ENCODE measurements at places on chromosomes 5 and 9.

- DNase-seq = no peak
- peaks cover 7% of the 10 kb centered on the region for H3K4me1 ChIP-seq
- no peak overlapping the region for H3K4me3 ChIP-seq
- H3K27ac ChIP-seq = no peak overlapping the region
- no peaks in the 10 kb centered on the region for H3K27me3 ChIP-seq
Observed at GRCh38 chr5:146076028-146076427, 29.3 kb downstream of the PLAC8L1 start.

DNA sequence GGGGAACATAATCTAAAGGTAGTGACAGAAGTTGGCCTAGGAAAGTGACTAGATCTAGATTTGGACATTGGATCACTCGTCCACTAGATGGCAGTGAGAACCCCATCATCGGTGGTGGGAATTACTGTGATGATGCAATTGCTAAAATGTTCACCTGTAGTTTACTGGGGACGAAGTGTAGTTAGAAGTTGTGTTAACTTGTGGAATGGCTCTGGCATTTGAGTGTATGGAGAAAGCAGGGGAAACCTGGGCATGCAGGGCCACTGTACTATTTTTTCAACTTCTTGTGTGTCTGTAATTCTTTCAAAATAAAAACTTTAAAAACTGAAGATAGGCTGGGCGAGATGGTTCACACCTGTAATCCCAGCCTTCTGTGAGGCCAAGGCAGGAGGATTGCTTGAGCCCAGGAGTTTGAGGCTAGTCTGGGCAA, 75.5 kb downstream of the PHAX start:
- no peak overlapping the region for H3K27ac ChIP-seq
- H3K36me3 ChIP-seq = no peaks in the 10 kb centered on the region
- no peaks in the 10 kb centered on the region for H3K27me3 ChIP-seq
- DNase-seq = peak; percentile 67

DNA sequence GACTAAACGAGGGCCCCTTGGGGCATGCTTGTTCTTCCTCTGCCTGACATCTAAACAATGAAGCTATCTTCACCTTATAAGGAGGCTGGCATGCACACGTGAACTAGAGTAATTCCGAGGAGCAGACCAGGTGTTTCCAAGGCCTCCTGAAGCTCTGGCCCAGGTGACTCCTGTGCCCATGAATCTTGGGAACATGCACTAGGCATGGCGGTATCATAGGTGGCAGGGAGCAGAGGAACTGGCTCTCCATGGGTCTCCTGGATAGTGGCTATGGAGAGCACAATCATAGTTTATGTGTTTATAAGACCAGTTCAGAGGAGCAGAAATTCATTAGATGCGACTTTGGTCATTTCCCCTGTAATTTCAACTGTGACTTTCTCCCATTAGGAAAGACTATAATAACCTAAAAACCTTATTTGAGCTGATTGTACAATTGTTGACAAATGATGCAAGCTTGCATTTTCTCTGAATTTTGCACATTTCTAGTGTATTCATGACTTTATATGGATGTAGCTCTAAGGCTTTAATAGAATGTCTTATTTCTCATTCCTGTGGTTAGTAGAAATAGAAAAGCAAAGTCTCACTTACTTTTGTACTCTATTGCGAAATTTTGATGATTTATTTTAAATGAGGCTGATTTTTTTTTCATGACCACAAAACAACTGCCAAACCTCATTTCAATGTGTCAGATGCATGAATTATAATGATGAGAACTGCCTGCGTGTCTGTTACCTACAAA, 135.3 kb upstream of the RPS23 start:
- no peak for DNase-seq
- no peaks in the 10 kb centered on the region for H3K4me1 ChIP-seq
- H3K27ac ChIP-seq = peak overlapping the region; percentile 42
- no peaks in the 10 kb centered on the region for H3K27me3 ChIP-seq
- no peak overlapping the region for H3K4me3 ChIP-seq
- H3K36me3 ChIP-seq = no peaks in the 10 kb centered on the region

DNA sequence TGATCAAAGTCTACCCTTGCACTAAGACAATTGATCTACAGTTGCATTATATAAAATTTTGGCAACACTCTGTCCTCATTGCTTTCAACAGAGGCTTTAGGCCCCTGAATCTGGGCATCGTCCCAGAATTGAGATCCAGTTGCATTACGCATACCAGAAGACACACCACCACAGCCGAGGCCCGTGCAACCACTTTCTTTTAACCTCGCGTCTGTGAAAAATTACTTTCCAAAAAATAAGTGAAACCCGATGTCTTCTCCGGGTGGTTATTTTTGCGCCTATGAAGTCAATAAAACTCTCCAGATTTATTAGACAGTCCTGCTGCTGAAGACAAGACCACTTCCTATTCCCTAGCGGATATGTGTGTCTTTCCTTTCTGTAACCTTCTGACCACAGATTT, 52.1 kb upstream of the NFIB start:
- DNase-seq = no peak
- no peaks in the 10 kb centered on the region for H3K36me3 ChIP-seq

GRCh38 chr5:170228762-170229435, 3.9 kb upstream of the C5orf58 start:
- no peaks in the 10 kb centered on the region for H3K36me3 ChIP-seq
- H3K4me3 ChIP-seq = no peak overlapping the region
- no peak overlapping the region for H3K27ac ChIP-seq
- H3K27me3 ChIP-seq = no peaks in the 10 kb centered on the region
- no peaks in the 10 kb centered on the region for H3K4me1 ChIP-seq

GRCh38 chr5:140267559-140268018, 35.3 kb downstream of the PFDN1 start:
- H3K27ac ChIP-seq = no peak overlapping the region
- no peaks in the 10 kb centered on the region for H3K27me3 ChIP-seq
- no peak for DNase-seq
- no peaks in the 10 kb centered on the region for H3K4me1 ChIP-seq

DNA sequence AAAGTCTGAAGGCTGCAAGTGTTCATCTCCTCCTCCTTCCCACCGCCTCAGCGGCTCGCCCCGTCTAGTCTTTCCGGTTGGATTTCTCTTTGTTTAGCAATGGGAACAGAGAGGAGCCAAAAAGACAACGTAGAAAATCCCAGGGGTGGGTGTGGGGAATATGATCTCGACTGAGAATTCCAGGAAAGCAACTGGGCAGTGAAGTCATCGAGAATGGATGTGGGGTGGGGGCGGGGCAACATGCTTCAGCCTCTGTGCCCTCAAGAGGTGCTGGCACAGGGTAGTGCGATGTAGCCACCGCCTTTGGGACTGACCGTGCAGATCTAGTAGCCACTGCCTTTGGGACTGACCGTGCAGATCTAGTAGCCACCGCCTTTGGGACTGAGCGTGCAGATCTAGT, 12.9 kb downstream of the MSX2 start:
- H3K36me3 ChIP-seq = no peaks in the 10 kb centered on the region
- peaks cover 9% of the 10 kb centered on the region for H3K27me3 ChIP-seq
- DNase-seq = no peak
- H3K4me3 ChIP-seq = no peak overlapping the region
- no peak overlapping the region for H3K27ac ChIP-seq
- no peaks in the 10 kb centered on the region for H3K4me1 ChIP-seq

GRCh38 chr5:96332535-96333366, 100.3 kb downstream of the PCSK1 start:
- H3K4me3 ChIP-seq = no peak overlapping the region
- H3K27me3 ChIP-seq = no peaks in the 10 kb centered on the region
- peak overlapping the region; percentile 44 for H3K27ac ChIP-seq
- H3K36me3 ChIP-seq = no peaks in the 10 kb centered on the region

GRCh38 chr9:126437268-126437666, 110.6 kb downstream of the MVB12B start:
- H3K4me1 ChIP-seq = no peaks in the 10 kb centered on the region
- H3K36me3 ChIP-seq = peaks cover 3% of the 10 kb centered on the region
- DNase-seq = no peak
- H3K4me3 ChIP-seq = no peak overlapping the region
- no peaks in the 10 kb centered on the region for H3K27me3 ChIP-seq

DNA sequence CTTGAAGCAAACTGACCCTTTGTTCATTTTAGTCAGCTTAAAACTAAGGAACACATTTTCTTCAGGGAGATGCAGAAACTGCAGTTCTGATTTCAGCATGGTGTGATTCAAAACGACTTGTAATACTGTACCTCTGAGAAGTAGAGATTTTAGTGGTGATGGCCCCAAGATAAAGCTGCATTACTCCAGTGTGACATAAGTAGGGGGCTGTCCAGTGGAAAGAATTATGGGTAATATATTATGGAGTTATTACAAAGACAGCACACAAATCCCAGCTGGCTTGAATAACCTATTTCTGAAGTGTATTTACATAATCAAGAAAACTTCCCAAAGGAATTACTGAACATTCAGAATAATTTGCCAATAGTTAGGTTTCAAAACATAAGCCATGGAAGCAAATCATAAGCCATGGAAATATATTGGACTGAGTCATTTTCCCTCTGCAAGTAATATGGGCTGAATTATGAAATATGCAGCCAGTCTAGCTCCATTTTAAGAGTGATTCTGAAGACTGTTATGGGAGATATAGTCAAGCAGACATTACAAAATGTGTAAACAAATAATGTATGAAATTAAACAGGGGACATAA, 133.7 kb upstream of the FBXL17 start:
- no peak overlapping the region for H3K4me3 ChIP-seq
- no peak overlapping the region for H3K27ac ChIP-seq
- no peak for DNase-seq
- no peaks in the 10 kb centered on the region for H3K4me1 ChIP-seq

DNA sequence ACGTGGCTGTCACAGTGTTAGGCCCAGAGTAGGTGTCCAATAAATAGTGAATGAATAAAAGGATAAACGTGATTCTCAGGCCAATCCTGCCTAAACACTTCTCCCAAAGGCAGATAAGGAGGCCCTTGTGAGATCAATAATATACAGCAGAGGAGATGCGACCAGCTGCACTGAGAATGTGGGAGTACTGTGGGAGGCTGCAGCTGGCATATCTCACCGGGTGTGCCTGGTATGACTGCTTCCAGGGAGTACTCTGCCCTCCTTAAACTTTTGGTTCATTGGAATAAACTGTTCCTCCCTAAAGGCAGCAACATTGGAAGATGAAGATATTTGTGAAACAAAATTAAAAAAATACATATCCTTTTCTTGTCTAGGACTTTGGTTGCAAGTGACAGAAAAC, 57.1 kb upstream of the PTPN3 start:
- no peaks in the 10 kb centered on the region for H3K27me3 ChIP-seq
- no peak overlapping the region for H3K27ac ChIP-seq
- no peak overlapping the region for H3K4me3 ChIP-seq

GRCh38 chr5:155136216-155136850, 122.8 kb downstream of the KIF4B start:
- H3K36me3 ChIP-seq = no peaks in the 10 kb centered on the region
- no peak overlapping the region for H3K27ac ChIP-seq
- no peaks in the 10 kb centered on the region for H3K4me1 ChIP-seq
- no peaks in the 10 kb centered on the region for H3K27me3 ChIP-seq

DNA sequence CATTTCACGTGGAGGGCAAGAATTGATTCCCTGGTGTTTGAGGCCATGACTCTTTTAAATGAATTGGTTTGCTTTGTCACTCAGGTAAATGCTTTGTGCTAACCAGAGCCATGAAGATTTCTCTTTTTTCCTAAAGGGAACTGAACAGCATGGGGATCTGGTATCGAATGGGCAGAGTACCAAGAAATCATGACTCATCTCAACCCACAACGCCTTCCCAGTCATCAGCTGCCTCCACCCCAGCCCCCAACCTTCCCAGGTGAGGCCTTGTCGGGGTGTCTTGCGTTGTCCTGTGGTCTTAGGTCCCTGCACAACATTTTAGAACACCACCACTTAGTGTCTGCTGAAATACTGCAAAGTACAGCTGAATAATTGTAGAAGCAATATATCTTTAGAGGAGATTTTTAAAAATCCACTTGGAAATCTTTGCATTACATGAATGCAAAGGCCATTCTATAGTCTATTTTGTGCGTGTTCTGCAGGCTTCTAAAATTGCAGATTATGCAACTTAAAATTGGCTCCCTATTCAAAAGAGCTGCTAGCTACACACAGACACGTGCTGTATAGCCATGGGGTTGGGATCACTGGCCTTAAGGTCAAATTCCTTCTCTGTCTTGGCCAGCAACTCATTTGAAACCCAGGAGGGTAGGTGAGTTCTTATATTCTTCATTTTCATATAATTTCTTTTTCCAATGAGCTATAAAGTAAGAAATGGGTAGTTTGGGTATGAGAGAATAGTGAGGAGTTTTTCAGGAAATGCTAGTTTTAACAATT, 69.0 kb downstream of the MVB12B start:
- no peak overlapping the region for H3K27ac ChIP-seq
- H3K36me3 ChIP-seq = peaks cover 3% of the 10 kb centered on the region
- H3K27me3 ChIP-seq = no peaks in the 10 kb centered on the region
- H3K4me1 ChIP-seq = peaks cover 7% of the 10 kb centered on the region

- no peak for DNase-seq
- no peak overlapping the region for H3K4me3 ChIP-seq
- H3K27me3 ChIP-seq = no peaks in the 10 kb centered on the region
- H3K4me1 ChIP-seq = no peaks in the 10 kb centered on the region
- H3K27ac ChIP-seq = no peak overlapping the region
Observed at GRCh38 chr5:110872200-110872599, 133.4 kb downstream of the SLC25A46 start.

DNA sequence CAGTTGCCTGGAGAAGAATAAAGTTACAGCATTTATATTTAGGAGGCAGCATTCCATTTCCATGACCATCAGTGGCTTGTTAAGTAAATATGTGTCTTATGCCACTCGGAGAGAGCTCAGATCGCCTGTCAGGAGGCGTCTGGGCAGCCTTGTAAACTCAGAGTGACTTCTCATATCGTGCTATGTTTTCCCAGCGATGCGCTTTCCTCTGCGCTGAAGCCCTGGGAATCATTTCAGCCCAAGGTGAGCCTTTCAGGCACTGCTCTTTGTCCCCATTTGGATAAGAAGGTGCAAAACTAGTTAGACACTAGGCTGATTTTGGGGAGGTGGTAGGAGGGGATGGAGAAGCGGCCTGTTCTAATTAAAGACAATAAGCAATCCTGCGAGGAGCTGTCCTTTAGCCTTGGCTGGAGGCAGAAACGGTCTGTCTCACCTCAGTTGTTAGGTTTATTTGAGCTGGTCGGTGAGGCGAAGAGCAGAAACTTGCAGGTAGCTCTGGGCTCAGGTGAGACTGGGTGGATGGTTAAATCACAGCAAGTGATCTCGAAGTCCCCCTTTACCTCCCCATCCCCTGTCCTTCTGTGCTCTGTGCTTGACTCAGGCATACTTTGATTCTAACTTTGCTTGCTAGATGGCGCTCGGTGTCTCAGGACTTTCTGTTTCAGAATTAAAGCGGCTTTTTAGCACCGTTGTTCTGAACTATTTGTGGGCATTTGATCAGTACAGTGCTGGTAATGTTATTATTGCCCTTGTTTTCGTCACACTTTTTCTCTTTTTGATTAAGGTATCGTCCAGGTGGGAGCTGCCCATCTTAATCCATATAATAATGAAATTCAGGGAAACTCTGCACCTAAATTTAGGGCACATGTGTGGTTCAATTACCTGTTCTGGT, 24.6 kb downstream of the NR2F1 start:
- H3K4me3 ChIP-seq = no peak overlapping the region
- H3K4me1 ChIP-seq = peaks cover 2% of the 10 kb centered on the region
- no peaks in the 10 kb centered on the region for H3K36me3 ChIP-seq
- DNase-seq = no peak
- peaks cover 45% of the 10 kb centered on the region for H3K27me3 ChIP-seq

Data from ascending aorta (tissue), 2 donors.